Urothelium cell line (cell line): ENCODE measurements at places on chromosomes 11 and 22.

DNA sequence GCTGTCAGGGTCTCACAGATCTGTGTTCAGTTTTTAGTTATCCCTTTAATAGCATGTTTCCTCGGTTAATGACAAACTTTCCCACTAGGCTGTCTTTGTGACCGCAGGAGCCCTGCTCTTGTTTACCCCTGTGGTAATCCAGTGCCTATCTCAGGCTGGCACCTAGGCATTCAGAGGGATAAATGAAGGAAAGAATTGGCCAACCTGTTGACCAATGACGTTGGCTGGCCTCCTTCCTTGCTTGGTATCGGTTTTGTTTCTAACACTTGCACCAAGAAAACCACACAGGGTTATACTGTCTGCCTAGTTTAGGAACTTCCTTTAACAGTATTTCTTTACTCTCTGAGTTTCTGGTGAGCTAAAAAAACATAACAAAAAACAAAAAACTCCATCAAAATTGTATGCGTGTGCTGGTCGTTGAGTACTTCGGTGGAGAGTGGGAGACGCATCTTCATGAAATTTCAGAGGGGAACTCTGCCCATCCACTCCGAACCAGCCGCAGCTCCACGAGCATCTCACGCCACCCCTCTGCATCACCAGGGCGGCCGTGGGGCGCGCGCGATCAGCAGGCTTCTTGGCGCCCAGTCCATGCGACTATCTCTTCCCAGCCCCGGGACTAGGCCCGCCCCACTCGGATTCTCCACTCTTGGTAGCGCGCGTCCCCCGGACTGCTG is 563 bp upstream of the ENDOD1 start:
- DNase-seq: no peak

GRCh38 chr11:123186286-123186685 is 8.8 kb downstream of the CLMP start:
- no peak for DNase-seq

DNA sequence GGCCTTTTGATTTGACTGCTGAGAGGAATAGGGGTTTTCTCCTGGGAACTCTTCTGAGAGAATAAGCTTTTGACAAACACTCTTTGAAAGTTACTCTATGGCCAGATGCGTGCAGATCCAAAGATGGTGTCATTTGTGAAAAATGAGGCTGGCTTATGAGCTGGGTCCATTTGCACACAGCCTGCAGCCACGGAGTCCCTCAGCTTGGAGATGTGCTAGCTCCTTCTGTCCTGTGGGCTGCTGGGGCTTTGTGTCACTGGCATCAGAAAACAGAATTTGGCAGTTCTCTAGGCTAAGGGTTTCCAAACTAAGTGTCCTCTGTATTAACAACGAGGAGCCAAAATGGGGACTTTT is 702.4 kb downstream of the NTM start:
- no peak for DNase-seq

- no peak for DNase-seq
Observed at GRCh38 chr11:114556135-114556534, 3.5 kb downstream of the NXPE1 start.

GRCh38 chr11:28965819-28966218 is 857.6 kb downstream of the METTL15 start:
- DNase-seq: no peak

DNA sequence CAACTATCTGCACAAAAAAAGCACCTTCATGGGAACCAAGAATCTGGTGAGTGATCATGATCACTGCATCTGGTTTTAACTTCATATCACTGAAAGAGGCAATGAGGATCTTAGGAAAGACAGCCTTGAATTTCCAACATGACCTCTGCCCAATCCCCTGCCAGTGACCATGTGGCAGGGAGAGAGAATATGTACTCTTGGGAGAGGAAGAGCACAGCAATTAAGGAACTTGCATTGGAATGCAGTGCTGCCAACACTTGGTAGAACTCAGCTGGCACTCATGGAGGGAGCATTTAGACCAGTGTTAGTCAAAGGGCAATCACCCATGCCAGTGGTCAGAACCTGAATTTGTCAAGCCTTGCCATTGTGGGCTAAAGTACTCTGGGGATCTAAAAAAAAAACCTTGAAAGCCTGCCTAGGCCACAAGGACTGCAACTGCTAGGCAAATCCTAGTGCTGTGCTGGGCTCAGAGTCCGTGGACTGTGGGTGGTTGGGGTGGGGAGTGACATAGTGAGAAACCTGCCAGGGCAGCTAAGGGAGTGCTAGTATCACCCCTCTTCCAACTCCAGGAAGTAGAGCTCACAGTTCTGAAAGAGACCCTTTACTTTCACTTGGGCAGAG is 23.1 kb downstream of the JRKL start:
- no peak for DNase-seq

DNA sequence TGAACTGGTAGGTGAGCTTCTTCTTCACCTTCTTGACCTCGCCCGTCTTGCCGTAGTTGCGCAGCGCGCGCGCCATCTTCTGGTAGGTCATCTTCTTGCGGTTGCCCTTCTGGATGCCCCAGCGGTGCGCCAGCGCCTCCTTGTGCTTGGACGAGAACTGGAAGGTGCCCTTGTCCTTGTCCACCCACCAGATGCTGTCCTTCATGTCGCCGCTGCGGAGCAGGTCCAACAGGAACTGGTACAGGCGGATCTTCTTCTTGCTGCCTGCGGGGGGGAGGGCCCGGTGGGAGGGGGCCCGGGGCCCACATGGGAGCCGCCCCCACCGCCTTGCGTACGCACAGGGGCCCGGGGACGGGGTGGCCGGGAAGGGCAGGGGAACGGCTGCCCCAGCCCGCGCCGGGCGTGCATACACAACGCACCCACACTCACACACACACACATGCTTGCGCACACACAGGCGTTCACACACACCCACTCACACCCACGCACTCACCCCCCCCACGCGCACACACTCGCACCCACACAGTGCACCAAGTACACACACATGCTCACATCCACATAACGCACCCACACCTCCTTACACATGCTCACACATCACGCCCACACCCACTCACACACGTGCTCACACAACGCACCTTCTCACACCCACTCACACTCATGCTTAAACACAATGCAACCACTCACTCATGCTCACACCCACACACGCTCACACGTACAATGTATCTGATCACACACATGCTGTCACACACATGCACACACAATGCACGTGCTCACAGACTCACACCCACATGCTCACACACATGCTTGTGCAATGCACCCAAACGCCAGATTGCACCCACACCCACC is 3.0 kb upstream of the MYBPC3 start:
- DNase-seq: peak; percentile 93

GRCh38 chr22:38725900-38726655 is 20.3 kb downstream of the GTPBP1 start:
- no peak for DNase-seq

DNA sequence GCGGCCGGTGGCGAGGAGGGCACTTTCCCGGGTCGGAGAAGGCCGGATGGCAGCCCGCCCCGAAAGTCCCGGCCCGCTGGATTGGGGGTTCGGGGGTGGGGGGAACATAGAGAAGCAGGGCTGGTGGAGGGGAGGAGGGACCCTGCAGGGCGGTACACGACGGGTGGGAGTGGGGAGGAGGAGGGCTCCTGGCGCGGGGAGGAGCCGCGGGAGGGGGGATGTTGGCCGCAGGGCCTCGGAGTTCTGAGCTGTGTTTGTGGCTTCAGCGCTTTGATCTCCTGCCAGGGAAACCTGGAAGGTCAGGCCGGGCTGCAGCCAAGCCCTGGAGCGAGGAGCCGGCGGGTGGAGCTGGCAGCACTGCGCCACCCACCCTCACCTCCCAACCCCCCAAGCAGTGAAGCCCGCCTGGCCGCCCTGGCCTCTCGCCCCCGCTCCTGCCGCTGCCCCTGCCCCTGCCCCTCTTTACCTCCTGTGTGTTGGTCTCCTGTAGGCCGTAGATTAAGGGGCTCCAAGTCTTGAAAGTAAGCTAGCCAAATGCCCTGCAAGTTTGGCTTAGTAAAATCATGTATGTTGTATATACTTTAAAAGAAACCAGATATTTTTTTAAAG is 30.9 kb downstream of the C22orf31 start:
- DNase-seq: peak; percentile 95

DNA sequence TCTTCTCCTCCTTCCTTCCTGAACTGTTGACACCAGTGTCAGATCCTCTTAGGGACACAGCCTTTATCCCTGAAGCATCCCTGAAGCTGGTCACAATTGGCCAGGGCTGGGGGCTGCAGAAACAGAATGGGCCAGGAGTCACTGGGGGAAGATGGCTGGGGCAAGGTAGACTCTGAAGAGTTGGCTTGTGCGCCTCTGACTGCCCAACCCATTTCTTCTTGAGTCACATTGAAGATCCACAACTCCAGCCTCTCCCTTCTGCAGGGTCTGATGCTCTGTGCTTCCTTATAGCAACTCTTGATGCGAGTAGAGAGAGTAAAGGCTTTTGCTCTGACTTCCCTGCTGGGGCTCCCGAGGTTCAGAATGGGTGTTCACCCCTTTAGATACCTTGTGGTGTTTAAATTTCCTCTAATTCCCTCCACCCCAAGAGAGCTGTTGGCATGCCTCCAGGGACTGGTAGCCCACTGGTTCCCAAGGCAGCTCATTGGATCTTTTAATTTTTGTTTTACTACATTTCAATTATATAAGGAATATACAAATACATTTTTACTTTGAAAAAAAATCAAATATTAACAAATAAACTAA is 13.4 kb downstream of the PRDM11 start:
- DNase-seq: no peak

DNA sequence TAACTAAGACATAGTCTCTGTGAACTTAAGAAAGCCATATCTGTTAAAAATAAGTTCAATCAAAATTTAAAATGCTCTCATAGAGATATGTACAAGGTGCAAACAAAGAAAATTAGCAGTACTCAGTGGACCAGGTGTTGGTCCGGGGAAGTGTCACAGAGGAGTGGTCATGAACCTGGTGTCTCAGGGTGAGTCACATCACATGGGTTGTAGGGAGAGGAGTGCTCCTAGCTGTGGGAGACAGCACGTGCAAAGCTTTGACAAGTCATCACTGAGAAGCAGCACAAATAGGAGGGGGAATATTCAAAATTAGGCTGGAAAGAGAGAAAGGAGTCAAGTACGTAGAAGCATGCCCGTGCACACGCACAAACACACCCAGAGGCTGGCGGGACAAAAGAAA is 438.1 kb downstream of the NTM start:
- DNase-seq: peak; percentile 8

DNA sequence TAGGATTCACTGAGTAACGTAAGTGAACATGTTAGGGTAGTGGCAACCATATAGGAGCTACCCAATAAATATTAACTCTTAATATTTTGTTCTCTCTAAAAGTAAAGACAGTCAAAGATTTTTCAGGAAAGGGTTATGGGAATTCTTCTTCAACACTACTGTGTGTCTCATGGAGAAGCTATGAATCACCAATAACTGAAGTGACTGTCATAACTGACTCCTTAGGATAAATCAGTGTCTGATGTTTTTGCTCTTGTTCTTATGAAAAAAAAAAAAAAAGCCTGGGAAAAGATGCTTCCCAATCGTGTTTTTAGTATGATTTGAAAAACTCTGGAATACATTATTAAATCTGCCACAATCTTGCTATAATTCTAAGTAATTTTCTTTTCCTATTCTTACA is 111.2 kb upstream of the CEP126 start:
- DNase-seq: no peak

GRCh38 chr22:19341500-19341899 is 50.0 kb upstream of the CLTCL1 start:
- DNase-seq: no peak

- no peak for DNase-seq
Observed at GRCh38 chr11:95059046-95059445, 7.7 kb upstream of the SRSF8 start.

- DNase-seq: no peak
Observed at GRCh38 chr11:26700574-26701235, 21.2 kb downstream of the SLC5A12 start.

GRCh38 chr11:44960200-44960845 is 9.6 kb upstream of the TP53I11 start:
- DNase-seq: no peak

DNA sequence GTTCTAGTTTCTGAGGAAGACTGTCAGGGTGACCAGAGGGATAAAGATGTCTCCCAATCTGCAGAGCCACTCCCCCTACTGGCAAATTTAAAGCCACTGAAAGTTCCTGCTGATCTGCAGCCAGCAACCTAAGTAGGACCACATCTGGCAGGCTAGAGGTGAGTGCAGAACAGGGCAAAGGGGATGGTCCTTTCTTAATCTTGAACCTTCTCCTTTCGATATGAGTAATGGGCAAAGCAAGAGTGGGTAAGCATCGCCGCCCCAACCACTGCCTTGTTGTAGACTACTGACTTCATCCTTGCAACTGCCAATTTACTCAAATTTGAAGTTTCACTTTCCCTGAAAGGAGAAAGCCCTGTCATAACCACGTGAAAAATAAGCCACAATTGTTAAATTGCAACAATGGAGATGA is 30.7 kb downstream of the SCUBE2 start:
- DNase-seq: no peak

- no peak for DNase-seq
Observed at GRCh38 chr22:31055117-31055634, 25.9 kb upstream of the SMTN start.

- DNase-seq: no peak
Observed at GRCh38 chr11:81570669-81571068, 1163.0 kb downstream of the FAM181B start.

DNA sequence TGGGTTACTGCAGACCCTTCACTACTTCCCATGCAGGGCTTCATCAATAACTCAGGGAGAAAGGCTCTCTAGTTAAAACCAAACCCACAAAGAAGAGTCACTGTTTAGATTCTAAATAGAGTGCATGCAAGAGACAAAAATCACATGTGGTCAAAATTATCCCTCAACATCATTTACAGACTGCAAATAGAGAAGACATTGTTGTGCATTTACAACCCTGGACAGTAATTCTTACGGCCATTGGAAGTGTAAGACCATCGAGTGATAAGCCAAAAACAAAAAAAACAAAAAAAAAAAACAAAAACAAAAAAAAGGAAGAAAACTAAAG is 93.4 kb downstream of the RASSF10 start:
- no peak for DNase-seq

- no peak for DNase-seq
Observed at GRCh38 chr11:70019576-70020011, 58.5 kb upstream of the ANO1 start.

DNA sequence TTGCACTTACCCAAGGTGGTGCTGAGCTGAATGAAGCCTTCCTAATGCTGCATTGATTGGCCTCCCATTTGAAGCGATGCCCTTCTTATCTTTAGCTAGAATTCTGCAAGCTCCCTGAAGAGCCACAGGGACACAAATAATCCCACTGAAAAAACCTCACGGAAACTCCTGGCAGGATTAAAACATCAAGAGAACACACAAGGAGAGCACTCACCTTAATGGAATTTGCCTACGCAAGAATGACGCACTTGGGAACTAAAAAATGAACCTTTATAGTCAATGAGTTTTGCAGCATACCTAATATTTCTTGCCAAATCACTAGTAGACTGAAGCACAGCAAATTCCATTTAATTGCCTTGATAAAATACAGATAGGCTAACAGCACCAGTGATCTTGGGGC is 232.8 kb upstream of the UBASH3B start:
- DNase-seq: peak; percentile 17

DNA sequence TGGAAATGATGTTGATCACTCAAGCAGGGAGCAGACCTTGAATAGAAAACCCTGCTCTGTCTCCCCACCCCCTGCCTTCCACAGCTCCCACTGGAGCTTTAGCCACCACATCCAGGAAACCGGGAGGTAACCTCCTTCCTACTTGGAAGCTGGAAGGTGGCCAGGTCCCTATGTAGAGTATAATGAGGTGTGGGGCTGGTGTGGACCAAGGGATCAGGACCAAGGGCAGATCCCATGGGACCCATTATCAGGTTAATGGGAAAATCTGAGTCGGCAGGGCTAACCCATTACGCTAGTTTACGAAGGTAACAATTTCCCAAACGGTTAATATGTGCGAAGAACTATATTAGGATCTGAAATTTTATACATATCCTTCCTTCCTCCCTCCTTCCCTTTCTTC is 321.9 kb downstream of the MIAT start:
- DNase-seq: peak; percentile 68

- DNase-seq: no peak
Observed at GRCh38 chr11:76962583-76963416, 71.4 kb upstream of the B3GNT6 start.
